ENCODE measurements at places on chromosomes 3 and 15.

- no peak for DNase-seq
These were observed 31.6 kb downstream of the MLH1 start for GRCh38 chr3:37024820-37025405.

DNA sequence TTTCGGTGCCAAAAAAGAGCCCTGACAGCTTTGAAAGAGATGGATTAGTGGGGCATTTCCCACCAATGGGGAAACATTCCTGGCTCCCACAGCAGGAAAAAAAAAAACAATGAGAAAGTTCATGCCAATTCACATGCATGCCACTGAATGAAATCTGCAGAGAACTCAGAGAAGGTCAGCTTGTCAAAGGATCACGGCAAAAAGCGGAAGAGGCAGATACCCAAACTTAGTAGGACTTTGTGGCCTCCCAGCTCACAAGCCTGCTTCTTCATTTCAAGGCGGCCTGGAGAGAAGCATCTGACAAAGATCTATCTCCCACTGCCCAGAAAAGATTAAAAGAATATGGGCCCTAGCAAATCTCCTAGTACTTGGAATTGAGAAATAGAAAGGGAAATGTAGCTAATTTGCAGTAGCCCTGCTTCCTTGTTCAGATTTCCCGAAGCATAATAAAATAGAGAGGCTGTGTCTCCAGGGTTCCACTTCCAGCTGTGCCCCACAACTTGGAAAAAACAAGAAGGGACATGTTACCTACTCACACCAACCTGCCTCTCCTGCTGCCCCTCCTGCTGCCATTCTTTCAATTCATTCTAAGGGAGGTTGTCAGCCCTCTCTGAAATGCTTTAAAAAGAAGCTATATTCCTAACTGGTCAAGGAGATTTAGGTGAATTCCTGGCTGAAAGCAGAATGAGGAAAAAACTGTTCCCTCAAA, 170.4 kb downstream of the FHIT start:
- DNase-seq: no peak

GRCh38 chr3:161890147-161890625, 393.6 kb downstream of the OTOL1 start:
- no peak for DNase-seq

GRCh38 chr3:134646086-134646485, 4.7 kb downstream of the KY start:
- peak; percentile 2 for DNase-seq

GRCh38 chr3:77259694-77260093, 219.8 kb downstream of the ROBO2 start:
- no peak for DNase-seq

- no peak for DNase-seq
These were observed 55.7 kb downstream of the TNIK start for GRCh38 chr3:171404376-171404967.

DNA sequence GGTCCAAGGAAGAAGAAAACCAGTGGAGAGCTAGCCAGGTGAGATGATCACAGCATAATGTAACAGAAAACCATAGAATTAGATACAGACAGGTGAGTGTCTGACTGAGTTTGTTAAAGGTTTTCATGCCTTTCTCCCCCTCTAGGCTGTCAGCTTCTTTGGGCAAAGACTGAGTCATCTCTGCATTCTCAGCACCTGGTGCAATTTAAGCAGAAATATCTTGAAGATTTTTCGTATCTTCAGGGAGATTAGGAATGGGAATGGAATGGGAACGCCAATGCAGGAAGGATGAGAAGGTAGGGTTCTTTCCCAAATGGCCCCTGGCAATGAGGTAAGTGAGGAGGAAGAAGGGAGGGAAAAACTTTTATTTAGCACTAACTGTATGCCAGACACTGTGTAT, 122.0 kb upstream of the SLC7A14 start:
- no peak for DNase-seq

DNA sequence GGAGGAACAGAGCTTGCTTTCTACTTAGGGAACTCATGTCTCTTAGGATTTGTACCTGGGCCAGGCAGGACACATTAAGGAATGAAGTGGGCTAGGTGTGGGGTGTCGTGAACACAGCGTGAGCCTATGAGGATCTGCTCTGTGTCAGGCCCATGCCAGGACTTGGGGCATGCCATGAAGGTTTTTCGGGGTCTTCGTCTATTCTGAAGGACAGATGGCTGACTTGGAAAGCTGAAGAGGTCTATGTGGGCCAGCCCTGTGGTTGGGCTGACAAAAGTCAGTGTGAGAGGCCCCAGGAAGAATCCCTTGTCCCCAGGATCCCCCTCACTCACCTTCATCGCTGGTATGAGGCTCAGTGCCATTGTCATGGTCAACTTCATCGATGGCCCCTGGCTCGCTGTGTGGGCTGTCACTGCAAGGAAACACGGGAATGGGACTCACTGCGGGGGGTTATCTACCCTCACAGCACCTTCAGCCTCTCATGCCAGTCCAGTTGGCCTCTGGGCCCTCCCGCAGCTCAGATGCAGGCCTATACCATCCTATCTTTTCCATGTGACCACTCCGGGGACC, 46.8 kb upstream of the RAD18 start:
- no peak for DNase-seq

GRCh38 chr3:192188218-192188835, 539.0 kb downstream of the FGF12 start:
- DNase-seq: peak; percentile 65

DNA sequence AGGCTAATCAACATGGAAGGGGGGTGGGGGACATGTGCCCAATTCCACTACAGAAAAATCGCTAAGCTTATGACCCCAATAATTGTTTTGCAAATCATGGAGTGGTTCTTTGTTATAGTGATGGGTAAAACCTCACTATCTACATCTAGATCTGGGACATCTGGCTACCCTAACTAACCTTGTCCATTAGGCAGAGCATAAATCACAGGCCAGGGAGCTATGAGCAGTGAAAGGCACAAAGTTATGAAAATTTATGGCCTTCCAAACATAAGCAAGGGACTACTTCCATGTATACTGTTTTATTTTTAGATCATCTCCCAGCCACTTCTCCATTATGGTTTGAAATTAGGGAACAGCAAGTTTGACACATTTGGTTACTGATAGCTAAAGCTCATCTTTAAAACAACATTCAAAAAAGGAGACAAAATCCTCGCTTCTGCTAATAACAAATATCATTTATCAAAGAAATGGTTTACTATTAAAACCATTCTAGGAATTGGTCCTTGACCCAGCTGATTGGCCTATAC, 78.3 kb downstream of the RSL24D1 start:
- no peak for DNase-seq

DNA sequence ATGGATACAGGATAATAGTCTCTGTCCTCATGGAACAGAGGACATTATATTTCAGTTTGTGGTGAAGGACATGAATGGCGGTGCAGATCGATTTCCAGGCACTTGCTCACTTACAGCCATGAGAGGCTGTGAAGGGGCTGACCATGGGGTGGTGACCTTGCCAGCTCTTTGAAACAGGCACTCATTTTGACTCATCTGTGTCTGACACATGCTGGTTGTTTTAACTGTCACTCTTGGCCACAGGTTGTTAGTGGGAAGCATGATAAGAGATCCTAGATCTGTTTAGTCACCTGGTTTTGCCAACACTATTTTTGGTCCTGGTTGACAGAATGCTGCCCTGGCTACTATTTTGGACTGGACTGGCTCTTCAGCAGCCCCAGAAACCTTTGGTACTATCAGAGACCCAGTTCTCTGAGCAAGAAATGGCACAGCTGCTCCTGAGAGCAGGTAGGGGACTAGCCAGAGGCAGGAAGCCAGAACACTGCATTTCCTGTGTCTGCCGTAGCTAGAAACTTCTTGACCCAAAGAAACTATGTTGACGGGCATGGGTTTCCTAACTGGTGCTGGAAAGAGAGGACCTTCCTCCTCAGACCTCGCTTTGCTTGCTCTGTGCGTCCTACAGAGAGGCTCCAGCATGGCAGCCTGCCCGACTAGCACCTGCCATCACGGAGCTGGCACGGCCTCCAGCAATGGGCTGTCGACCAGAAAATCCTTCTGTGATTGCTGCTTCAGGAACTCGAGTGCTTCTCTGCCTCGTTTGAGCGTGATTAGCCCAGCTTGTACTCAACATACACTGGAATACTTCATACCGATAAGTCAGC, 6.3 kb downstream of the PXYLP1 start:
- no peak for DNase-seq

DNA sequence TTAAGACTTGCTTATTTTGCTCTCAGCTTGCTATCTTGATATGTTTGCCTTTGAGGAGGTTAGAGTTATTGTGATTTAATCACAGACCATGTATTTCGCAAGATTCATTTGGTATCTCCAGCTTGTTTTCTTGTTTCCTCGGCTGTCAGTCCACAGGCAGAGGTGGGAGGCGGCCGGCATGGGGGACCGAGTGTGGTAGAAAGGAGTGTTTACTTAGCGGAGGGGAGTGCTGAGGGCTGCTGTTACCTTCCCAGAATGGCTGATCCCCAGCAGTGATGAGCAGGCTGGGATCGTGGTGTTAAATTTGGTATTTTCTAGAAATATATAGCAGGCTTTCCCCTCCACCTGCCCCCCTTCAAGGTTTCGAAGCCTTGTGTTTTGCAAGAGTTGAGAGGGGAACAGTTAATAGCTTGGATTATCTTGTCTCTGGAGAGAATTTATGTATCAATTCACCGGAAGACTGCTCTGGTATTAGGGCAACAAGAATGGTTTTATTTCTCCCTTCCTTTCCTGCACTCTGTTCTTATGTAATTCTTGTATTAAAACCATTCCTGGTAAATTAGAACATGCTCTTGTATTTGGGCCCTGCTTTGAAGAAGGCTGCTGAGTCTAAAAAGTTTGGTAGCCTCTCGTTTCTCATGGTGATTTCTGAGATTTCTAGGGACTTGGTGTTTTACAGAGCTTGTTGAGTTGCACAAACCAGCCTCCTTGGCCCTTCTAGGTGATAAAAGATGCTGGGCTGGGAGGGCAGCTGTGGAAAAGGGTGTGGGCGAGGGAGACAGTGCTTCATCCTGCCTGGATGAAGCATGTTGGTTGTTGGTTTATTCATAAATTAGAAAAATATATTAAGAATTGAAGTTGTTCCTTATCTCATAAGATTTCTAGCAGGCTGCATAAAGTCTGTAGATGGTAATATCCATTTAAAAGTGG, 151.4 kb downstream of the IGF1R start:
- DNase-seq: no peak

GRCh38 chr3:154430014-154430413, at the start of gene GPR149:
TSS of gene GPR149 (minus strand) at chr3:154430190. CDS start at chr3:154429615, 575 bp downstream.
- DNase-seq: no peak

DNA sequence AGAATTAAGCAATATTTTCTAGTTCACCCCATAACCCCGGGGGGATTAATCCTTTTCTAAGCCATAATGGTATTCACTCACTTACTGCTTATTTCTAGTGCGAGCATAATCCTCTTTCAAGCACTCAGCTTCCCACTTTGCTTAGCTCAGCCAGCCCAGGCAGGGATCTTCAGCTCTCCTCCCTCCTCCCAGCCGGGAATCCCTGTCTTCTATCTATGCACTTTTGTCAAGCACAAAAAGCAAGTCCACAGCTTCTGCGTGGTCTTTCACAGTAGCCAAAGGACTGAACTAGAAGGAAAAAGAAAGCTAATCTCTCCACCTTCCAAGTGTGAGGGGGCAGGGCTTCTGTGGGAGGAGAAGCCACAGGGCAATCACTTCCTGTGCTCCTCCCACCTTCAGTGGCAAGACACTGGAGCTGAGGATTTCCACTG, 62.8 kb downstream of the PEX5L start:
- no peak for DNase-seq

DNA sequence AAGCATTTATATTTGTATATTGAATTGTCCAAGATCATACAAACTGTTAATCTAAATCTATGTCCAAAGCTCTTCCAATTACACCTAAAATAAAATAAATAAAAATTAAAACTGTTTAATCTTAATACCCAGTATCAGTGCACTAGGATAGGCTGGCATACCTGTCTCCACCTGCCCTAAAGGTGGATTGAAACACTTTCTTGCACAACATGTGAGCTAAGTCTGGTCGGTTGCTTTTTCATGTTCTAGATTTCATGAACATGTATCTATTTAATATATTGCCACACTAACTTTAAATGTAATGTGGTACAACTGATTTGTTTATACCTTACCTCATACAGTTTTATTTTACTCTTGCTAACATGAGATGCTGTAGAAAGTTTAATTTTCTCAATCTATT, 193.0 kb downstream of the VGLL3 start:
- no peak for DNase-seq

GRCh38 chr3:129358772-129359371, 69.6 kb downstream of the EFCAB12 start:
- no peak for DNase-seq

GRCh38 chr3:65867463-65868210, 171.1 kb downstream of the MAGI1 start:
- DNase-seq: no peak

GRCh38 chr3:178472941-178473340, 63.3 kb upstream of the KCNMB2 start:
- DNase-seq: no peak

DNA sequence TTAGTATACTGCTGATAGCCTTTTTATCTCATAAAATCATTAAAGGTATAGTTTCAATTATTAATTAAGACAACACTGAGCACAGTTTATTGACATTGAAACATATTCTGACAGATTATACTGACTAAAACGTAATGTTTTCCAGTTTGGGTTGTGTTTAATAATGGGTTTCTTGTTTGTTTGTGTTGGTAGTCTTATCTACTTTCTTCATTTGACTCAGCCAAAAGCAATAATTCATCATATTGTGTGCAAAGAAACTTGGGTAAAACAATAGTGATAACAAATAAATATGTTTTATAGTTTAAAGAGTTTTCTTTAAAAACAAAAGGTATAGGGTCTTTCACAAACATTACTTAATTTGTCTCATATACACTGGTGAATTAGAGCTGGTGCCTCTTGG, 629.2 kb upstream of the AGTR1 start:
- DNase-seq: no peak

- no peak for DNase-seq
These were observed 55.4 kb downstream of the NUP210 start for GRCh38 chr3:13364602-13365271.

- peak; percentile 78 for DNase-seq
These were observed 16.9 kb downstream of the MRPL46 start for GRCh38 chr15:88450125-88450798.

DNA sequence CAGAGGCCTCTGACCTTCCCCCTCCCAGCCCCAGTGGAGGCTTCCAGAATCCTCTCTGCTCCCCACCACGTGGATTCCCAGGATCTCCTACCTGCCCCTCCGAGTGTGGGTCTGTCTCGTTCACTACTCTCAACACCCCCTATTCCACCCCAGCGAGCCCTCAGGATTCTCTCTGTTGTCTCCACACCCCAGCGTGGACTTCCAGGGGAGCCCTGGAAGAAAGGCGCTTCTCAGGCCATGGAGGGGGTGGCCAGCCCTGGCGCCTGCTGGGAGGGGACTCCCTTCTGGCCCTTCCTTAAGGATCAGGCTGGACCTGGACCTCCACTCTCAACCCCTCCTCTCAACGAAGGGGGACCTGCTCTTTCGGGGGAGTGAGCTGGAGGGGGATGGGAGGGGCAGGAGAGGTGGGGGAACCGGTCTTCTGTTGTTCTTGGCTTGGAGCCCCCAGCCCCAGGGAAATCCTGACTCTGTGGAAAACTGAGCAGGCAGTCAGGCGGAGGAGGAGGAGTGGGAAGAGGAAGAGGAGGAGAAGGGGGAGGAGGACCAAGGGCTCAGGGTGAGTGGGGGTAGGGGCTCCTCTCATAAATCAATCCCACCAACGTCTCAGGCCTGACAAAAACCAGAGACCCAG, 32.9 kb downstream of the EPHB3 start:
- no peak for DNase-seq
